CD8-positive, alpha-beta T cell (primary cell): ENCODE measurements at places on chromosomes 7 and 10.
A peak's percentile ranks its signal among the peaks of the same experiment; 100 is the strongest.

DNA sequence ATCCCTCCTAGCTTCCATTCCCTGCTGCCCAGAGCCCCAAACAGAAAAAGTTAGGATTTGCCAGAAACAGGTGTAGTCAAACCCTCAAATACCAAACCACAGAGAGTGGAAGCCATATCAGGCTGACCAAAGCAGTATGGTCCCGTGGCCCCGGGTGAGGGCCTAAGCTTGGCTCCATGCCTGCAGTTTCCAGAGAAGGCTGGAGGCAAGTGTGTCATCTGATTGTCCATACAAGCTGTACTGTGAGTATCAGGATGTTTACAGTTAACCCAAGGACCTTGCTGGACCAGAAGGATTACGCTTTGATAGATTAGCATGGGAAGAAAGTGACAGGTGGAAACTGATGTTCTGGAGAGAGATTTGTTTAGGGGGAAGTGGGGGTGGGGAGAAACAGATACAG, 96.3 kb downstream of the PRKAG2 start:
- DNase-seq, result no peak

GRCh38 chr10:34504534-34504933, 310.6 kb downstream of the PARD3 start:
- DNase-seq, result no peak

- DNase-seq, result no peak
These were observed 72.7 kb downstream of the GPR85 start for GRCh38 chr7:113013761-113014449.

DNA sequence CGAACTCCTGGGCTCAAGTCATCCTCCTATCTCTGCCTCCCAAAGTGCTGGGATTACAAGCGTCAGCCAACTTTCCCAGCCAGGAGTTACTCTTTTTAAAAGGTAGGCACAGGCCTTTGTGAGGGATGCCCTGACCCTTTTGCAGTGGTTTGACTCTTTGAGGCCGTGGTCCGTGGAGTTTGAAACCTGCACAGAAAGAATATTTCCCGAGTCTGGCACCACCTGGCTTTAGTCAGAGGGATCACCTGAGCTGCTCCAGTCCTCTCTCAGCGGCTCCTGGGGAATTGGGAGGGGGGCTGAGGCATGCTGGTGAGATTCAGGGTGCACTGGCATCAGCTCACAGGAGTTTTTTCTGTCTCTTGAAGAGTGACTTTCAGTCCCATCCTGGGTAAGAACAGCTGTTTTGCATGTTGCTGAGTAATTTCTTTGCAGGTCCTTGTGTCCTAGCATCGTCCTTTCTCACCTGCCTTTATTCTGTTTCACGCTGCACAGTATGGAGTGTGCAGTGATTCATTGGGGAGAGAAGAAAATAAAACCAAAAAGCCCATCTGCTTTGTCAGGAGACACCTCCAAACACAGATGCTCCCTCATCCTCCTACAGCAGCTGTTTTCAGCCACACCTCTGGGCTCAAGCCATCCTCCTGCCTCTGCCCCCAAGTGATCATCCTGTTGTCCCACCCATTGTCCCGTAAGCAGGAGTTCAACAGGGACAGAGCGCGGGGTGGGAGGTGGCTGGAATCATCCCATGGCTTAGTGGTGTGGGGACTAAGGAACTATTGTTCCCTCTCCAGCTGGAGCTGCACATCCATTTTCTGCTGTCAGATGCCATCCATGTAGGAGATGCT, 284.7 kb downstream of the CAMK1D start:
- DNase-seq, result no peak

GRCh38 chr7:25894002-25894901, 257.7 kb upstream of the NFE2L3 start:
- peak; percentile 23 for DNase-seq
